ENCODE measurements at places on chromosomes 12 and 14.

DNA sequence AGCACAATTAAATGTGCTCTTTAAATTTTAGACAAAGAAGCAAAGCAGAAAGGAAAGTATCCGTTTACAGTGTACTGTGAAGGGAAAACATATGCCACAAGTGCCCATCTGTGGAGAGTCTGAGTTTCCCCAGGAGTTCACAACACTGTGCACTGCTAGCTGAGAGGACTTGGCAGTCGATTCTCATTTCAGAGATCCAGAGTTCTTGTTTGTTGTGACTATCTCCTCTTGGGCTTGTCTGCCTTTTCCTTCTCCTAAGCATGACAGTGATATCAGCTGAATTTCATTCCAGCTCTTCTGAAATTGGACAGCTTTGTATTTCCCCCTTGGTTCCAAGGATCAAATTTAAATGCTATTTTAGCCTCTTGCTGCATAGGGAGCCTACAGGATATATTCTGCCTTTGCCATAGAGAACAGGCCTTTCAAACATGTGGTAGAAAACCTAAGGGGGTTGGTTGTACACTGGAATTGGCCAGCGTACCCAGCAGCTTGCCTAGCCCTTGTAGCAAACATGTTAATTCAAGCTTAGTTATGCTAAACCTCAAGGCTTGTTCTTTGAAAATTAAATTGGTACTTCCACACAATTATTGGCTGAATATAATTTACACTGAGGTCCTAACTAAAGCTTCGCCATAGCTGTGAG, 259.2 kb upstream of the NOVA1 start:
- DNase-seq, result no peak

DNA sequence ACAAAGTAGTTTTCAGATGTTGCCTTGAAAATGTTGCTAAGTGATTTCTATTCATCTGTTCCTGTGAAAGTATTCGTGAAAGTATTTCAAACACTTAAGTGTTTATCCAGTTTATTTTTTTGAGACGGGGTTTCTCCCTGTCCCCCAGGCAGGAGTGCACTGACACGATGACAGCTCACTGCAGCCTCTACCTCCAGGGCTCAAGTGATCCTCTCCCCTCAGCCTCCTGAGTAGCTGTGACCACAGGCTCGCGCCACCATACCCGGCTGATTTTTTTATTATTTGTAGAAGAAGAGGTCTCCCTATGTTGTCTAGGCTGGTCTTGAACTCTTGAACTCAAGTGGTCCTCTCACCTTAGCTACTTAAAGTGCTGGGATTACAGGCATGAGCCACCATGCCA, 1.7 kb downstream of the ZDHHC17 start:
- DNase-seq, result no peak

- DNase-seq, result no peak
Observed at GRCh38 chr12:23564451-23565152, 384.9 kb downstream of the SOX5 start.

DNA sequence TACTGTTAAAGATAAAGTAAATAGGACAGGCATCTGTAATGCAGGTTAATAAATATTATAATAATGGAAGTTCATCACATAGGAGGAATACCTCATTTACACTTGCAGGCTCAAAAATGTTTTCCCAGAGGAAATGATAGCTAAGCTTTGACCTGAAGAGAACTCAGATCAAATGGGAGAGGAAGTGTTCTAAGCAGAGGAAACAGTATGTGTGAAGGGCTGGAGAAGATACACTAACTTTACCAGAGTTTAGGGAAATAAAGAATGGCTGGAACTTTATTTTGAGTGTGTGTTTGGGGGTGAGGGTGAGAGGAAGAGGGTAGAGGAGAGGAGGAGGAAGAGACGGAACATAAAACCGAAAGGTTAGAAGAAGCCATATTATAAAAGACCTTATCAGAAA, 34.0 kb upstream of the AP4S1 start:
- no peak for DNase-seq

DNA sequence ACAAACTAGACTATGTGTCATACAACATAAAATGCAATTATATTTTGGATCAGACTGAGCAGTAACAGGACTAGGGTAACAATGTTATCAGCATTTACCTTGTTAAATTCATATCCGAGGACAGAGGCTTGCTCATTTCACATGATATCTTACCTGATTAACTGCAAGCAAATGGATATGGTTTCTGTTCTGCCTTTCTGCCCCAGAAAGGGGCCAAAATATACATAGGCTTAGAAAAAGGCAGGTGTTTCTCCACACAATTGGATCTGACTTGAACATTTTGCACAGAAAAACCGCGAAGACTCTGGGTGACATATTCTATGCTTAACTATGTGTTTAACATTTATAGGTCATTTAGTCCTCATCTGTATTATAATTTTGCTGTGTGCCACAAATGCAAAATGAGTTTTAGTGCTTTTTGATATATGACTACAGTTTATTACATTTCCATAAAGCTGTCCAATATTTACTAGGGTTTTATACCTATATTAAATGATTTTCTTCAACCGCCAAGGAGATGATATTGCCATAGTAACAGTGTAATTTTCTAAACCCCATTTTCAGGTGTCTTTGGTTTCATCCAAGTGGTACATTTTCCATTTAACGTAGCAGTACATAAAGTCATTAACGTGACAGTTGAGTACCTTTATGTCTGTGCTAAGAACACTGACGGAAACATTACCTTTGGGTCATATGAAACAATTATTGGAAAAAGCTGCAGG, 249.3 kb upstream of the KRR1 start:
- DNase-seq, result no peak

DNA sequence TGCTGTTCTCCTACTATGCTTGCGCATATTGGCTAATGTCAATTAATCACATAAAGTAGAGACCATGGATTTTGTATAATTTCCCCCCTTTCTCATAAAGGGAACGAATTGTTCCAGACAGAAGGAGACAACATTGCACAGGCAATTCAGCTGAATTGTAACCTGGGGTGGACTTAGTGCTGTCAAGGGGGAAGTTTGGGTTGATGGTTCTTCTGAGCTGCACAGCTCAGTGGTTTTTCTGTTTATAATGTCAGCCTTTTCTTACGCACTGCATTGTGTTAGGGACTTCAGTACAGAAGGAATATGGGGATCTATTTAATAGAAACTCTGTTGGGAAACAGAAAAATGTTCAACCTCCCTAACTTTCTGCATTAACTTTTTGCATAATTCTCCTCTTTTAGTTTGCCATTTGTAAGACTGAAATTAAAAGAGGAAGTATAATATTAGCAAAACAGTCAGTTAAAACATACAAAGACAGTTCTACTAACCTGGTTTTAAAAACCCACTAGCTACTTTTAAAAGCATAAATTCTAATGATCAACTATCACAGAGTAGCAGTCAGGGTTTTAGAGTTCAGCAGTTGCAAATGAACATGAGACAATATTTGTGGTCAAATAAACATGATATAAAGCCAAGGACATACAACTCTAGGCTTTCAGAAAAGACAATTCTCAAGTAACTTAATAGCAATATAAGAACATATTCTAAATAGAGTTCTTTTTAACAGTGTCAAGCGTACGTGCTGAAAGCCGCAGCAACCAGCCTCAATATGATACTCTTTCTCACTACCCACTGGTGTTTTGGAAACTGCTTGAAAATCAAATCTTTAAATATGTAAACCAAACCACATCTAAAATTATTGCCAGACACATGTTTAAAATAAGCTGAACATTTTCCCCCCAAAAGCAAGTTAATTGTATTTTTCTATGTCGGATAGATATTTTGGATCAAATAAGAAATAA, 393.0 kb downstream of the FSCB start:
- DNase-seq, result no peak

- no peak for DNase-seq
Observed at GRCh38 chr12:22032732-22033131, 13.3 kb upstream of the CMAS start.

DNA sequence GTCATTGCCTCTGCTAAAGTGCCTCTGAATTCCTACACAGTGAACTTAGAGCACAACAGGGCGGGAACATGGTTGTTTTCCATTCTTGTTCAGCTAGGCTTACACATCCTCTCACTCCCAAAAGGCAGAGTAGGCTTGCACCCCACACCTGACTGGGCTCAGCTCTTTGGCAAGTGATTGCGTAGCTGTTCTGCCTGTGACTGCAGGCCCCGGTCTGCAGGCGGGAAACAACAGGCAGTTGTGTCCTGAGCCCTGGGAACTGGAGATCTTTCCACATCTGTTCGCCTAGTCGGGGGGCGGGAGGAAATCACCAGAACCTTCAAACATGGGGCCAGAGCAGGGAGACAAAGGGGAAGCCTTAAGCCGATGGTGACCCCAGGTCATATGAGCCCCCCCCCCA, 274.7 kb downstream of the ZFP36L1 start:
- DNase-seq, result no peak
